ENCODE measurements at places on chromosomes 11 and 22.

GRCh38 chr22:32050678-32051515, 7.8 kb downstream of the SLC5A1 start:
- peak; percentile 66 for DNase-seq

DNA sequence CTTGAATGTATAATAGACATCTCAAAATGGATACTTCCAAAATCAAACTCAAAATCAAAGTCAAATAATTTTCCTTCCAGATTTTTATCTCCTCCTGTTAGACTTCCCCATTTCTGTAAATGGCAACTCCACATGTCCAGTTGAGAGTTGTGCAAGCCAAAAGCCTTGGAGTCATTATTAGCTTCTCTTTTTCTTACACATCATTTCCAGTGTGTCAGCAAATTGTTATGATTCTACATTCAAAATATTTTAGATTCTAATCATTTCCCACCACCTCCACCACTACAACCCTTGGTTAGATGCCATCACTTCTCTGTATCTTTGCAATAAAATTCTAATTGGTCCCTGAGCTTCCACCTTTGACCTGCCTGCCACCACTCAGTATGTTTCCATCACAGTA, 155.7 kb downstream of the CNTN5 start:
- DNase-seq = no peak

DNA sequence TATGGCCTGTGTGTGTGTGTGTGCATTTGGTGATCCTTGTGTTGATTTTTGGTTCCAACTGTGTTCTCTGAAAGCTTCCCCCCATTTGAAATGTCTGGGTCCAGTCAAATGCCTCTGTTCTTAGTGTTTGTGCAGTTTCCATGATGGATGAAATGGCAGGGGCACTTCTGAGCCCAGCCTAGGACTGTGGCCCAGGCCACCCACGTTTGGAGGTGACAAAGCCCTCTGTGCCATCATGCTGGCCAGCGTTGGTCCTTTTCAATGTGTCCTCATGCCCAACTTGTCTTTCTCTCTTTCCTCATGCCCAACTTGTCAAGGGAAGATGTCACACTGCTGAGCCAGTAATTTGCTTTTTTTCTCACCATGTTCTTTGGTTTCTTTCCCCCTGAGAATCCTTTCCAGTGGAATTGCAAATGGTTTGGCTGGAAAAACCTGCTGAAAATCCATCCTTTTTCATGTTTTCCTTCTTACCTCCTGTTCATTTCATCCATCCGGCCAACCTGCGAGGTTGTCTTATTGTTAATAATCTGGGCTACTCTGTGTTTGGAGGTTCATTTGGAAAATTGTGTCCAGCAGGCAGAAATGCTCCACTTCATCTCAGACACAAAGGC, 113.7 kb upstream of the NAV2 start:
- no peak for DNase-seq

GRCh38 chr11:86596861-86597586, 75.4 kb downstream of the ME3 start:
- no peak for DNase-seq

DNA sequence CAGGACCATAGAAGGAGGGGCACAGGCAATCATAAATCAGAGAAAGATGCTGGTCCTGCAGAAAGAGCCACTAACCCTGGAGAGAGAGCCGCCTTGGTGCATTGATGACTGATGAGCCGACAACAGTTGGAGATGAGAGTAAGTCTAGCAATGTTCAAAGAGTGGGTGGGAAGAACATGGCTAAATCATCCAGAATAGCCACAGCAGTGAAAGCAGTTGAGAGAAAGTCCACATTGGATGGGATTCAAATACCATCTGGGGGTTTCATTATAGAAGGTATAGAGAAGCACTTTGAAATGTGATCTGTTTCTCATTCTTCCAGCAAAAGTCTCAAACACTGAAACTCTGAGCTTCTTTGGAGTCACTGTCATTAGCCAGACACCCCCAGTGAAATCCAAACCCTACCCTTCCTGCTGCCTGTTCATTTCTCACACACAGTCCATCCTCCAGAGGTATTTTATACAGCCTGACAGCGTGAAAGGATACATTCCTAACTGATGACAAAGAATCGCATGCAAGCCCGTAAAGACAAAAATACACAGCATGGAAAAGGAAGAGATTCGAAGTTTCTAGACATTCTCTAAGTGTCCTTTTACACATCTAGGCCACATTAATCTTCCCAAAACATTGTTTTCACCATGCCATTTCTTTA, 303.1 kb upstream of the MPPED2 start:
- no peak for DNase-seq

- DNase-seq = no peak
Measured at GRCh38 chr11:56883371-56883987, 105.2 kb upstream of the OR5AK2 start.

- no peak for DNase-seq
Measured at GRCh38 chr11:102615894-102616432, 9.2 kb downstream of the MMP20 start.

- no peak for DNase-seq
Measured at GRCh38 chr11:9053316-9054035, 37.9 kb downstream of the SCUBE2 start.

- no peak for DNase-seq
Measured at GRCh38 chr11:68043349-68044144, 4.7 kb downstream of the TCIRG1 start.

DNA sequence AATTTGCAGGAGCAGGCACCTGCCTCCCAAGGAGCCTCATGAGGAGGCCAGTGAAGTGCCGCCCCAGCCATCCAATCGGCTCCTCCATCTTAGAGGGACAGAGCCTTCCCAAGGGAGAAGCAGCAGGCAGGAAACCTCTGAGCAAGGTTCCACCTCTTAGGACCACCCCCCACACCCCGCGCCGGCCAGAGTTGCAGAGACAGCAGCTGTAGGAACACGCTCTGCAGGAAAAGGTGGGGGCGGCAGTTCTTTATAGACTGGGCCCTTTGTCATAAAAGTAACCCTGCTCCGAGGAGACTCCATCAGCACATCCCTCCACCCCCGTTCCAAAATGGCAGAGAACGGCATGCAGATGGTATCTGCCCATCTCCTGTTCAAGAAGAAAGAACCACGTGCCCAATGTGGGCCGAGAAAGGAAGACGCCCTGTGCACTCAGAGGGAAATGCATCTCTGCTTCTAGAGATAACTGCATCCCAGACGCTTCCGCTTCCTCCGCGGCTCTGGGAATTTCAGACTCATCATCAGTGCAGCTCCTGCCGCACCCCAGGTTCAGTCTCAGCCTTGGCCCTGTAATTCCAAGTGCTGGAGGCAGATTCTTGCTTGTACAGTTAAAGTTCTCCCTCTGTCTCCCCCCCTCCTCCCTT, 98.5 kb downstream of the SPATA19 start:
- no peak for DNase-seq

DNA sequence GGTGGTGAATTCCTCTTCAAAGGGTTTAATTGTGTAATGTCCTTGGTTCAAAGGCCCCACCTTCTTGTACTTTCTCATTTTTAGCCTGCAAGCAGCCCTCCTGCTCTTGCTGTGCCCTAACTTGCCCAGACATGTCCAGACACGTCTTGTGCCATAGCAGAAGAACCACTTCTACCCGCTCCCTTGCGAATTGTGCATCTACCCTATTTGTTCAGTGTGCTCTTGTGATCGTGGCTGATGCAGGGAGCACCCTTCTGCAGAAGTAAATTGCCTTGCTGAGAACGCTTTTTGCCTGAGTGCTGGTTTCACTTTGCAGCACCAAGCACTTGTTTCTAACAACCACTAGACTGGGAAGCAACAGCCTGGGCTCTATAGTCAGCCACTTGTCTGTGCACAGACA, 249.4 kb downstream of the SBF2 start:
- no peak for DNase-seq

- no peak for DNase-seq
Measured at GRCh38 chr11:44709966-44710365, 16.8 kb upstream of the TSPAN18 start.

GRCh38 chr11:74641905-74642304, 49.5 kb downstream of the POLD3 start:
- no peak for DNase-seq

- DNase-seq = no peak
Measured at GRCh38 chr11:121059605-121060004, 35.7 kb downstream of the TBCEL start.

DNA sequence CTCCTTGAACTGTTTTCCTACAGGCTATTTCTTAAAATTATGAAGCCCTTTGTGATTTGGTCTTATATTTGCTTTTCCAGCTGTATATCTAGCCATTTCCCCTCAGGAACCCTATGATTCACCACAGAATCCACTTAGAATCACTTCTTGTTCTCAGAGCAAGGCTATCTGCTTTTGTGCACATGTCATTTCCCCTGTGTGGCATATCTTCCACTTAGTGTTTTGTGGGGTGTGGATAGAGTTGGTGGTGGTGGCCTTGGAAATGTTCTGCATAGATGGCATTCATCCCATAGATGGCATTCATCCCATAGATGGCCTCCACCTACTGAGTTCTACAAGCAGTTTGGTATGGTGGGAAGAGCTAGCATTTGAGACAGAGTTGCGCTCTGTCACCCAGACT, 44.7 kb downstream of the SWAP70 start:
- no peak for DNase-seq

- DNase-seq = no peak
Measured at GRCh38 chr11:60880643-60881282, 13.4 kb downstream of the ZP1 start.

- DNase-seq = no peak
Measured at GRCh38 chr22:37742376-37743171, 45.7 kb downstream of the TRIOBP start.

GRCh38 chr22:30129636-30130035, 49.4 kb downstream of the HORMAD2 start:
- no peak for DNase-seq

DNA sequence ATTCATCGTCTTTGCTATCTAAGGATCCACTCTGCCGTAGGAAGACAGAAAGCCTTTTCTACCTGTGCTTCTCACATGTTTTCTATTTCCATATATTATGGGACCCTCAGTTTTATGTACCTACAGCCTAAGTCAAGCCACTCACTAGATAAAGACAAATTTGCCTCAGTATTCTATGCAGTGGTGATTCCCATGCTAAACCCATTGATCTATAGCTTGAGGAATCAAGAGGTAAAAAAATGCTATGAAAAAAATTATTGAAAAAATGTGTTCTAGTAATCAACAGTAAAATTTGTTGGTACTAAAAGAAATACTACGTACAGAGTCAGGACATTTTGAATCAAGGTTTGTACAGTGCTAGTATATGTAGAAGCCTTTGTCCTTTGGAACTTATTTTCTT, 18.1 kb upstream of the OR5AL1 start:
- no peak for DNase-seq

DNA sequence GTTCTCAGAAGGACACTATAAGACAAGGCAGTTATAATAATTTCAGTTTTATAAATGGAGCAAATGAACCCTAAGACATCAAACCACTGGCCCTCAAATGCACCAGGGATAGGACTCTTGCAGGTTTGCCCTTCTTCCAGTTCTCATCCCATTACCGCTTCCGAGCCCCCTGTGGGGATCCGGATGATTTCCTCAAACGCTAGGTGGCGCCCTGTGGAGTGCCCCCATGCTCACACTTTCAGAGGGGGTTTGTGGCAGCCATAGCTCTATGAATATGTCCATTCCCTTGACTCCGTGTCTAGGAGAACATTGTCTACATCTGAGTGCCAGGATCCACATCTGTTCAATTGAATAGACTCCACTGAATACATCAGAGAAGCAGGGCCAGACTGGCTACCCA, 816.3 kb downstream of the NTM start:
- DNase-seq = no peak

- no peak for DNase-seq
Measured at GRCh38 chr22:20114506-20115475, 1.1 kb upstream of the RANBP1 start.

DNA sequence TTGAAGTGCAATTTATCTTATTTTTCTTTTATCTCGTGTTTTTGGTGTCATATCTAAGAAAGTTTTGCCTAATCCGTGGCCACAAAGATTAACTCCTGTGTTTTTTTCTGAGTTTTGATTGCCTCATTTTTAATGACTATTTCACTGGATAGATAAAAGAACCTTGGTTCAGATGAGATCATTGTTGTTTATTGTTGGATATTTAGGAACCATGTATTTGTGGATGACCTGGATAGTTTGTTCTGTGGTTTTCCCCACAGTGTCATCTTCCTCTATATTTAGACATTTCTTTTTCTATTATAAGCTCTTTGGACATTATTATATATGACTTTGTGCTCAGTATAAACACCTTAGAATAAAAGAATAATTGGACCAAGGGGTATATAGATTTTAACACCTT, 37.2 kb downstream of the PPP6R3 start:
- DNase-seq = no peak

Data from stimulated activated CD4-positive, alpha-beta T cell treated with anti-CD3 and anti-CD28 coated beads, Interleukin-15, amount 100 ng/mL, for 48 hours (primary cell).